ENCODE measurements at places on chromosomes 16 and 17.
A peak's percentile ranks its signal among the peaks of the same experiment; 100 is the strongest.

DNA sequence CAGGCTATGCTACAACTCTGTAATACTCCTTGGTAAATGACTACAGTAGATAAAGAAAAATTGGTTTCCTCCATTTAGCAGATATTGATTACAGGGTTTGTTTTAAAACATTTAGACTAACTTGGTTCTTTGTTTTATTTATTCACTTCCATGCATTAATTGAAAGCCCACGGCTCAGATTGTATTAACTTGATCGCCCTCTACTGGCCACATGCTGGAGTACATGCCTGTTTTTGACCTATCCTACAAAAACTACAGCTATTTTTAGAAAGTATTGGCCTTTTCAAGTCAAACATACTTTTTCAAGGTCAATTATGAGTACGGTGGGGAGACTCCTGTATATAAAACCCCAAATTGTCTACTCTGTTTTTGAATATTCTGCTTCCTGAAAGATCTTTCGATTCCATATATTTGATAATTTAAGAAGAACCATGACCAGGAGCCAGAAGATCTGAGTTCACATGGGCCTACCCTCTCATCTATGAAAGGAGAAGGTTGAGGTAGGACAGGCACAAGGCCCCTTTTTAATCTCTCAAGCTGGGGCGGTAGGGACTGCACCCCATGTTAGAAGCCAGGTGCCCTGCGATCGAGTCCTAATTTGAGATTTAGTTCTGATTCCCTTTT, 51.8 kb downstream of the CA10 start:
- peak; percentile 53 for DNase-seq

DNA sequence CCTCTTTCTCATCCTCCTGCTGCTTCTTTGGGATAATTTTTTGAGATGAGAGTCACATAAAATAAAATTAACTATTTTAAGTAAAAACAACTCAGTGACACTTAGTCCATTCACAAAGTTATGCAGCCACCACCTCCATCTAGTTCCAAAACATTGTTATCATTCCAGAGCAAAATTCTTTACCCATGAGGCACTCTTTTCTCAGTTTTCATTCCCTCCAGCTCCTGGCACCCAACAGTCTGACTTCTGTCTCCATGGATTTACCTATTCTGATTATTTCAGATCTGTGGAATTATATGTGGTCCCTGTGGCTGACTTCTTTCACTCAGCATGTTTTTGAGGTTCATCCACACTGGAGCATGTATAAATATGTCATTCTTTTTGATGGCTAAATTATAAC, 239.9 kb upstream of the DYNLRB2 start:
- peak; percentile 20 for DNase-seq

DNA sequence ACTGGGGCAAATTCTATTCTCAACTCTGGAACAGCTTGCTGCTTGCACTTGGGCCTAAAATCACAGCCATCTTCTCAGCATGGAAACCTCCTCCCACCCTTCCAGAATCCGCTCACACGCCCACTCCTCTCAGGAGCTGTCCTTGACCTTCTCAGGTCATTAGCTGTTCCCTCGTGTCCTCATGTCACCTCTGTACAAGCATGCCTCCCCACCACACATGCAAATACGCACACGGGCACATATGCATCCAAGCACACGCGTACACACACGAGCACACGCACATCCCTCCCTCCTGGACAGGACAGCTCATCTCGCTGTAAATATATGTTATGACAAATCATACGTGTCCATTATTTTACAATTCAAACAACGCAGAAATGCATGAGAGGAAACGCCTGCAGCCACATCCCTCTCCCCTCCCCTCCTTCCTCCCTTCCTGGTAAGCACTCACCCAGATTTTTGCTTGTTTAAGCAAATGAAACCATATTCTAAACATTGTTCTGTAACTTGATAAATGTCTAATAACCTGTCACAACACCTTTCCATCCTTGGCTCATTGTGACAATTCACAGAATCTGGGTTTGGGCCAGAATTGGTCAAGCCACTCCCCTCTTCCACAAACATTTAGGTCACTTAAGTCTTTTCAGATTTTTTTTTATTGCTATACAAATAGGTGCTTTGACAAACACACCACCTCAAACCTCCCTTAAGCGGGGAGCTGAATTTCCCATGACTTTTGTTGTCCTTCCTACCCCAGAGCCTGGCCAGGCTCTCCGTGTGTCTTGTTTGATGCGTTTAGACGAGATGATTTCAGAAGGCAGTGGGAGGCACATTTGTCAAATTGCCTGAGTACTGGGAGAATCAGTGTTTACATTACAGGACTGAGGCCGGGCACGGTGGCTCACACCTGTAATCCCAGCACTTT, 41.7 kb downstream of the DNAH17 start:
- peak; percentile 94 for DNase-seq

DNA sequence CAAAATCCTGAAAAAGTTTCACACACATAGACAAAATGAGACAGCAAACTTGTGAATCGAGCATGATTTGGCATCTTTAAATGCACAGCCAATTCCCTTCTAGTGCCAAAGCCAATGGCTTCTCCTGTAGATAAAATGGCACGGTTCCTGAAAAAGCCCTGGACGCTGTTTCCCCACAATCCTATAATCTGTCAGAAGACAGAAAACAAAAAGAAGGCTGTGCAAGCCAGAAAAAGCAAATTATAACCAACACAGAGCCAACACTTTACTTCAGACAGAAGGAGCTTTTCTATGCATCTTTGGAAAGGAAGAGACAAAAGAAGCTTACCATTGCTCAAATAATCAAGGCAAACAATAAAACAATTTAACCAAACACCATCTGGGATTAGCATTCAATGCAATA, 23.8 kb downstream of the FAM222B start:
- DNase-seq: no peak

- DNase-seq: no peak
Observed at GRCh38 chr16:66188917-66189725, 177.4 kb upstream of the CDH5 start.

GRCh38 chr16:69833357-69834282, 71.5 kb downstream of the WWP2 start:
- no peak for DNase-seq

GRCh38 chr16:5069048-5069447, 2.6 kb upstream of the ALG1 start:
- no peak for DNase-seq

GRCh38 chr16:27851586-27851985, 211.9 kb downstream of the GSG1L start:
- no peak for DNase-seq

- DNase-seq: no peak
Observed at GRCh38 chr17:47989159-47989558, 18.2 kb downstream of the CDK5RAP3 start.

- DNase-seq: no peak
Observed at GRCh38 chr16:11605891-11606290, 19.2 kb upstream of the LITAF start.

DNA sequence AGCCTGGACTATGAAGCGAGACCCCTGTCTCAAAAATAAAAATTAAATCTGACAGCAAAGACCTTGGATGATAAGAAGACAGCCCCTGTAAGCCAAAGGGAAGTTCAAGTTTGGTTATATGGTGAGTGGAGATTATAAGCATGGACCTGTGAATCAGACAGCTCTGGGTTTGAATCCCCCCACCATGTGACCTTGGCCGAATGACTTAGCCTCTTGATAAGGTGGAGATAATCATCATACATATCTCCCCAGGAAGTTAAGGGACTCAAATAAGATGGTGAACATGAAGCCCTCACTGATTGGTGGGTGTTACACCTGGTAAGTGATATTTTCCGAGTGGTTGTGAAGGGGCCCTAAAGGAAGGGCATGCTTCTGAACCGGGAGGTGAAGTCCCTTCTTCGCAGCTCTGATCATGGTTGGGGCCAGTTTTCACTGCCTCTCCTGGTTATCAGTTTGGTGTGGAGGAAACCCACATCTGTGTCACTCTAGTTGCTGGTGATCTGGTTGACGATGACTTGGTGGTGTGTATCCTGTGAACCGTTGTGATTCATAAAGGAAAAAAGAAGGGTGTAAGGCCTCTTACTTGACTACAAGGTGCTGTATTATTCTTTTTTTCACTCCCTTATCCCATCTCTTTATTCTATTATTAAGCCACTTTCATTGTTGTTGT, 61.7 kb upstream of the CLEC18A start:
- no peak for DNase-seq

- DNase-seq: no peak
Observed at GRCh38 chr16:17386229-17386628, 84.5 kb downstream of the XYLT1 start.

DNA sequence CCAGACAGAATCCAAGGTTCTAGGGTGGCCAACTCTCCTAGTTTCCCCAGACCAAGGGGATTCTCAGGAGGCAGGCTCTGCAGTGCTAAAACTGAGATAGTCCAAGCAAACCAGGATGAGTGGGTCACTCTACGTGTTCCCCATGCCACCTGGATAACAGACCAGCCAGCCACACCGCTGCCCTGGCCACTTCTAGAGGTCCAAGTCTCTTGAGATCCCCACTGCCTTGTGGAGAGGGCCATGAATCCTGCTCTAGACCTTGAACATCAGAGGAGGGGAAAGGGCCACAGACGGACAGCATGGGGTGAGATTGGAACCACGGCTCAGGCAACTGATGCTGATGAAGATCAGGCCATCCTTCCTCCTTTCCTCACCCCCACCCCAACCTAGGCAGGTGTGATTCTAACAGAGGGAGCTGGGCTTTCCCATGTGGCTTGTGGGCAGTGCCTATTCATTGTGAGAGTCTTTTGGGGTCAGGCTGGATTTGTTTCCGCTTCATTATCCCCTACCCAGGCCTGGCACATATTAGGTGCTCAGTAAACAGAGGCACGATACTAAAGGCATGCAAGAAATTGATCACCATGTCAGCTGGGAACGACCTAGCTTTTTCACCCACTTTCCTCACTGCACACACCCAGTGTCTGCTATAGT, 16.8 kb upstream of the TVP23A start:
- no peak for DNase-seq

DNA sequence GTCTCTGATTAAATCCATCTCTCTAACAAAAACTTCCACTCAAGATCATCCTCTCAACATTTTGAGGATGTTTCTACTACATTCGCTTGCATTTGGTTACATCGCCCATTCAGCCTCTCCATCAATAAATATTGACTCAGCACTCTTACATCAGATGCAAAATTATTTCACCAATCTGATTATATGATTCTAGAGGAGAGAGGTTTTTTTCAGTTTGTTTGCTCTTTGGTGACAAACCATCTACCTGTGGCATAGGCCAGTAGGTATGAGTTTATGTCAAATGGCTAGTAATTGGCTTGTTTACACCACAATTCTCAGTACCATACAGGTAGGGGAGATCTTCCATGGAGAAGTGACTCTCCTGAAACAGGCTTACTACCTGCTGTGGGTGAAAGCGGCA, 52.3 kb downstream of the TOX3 start:
- DNase-seq: no peak

DNA sequence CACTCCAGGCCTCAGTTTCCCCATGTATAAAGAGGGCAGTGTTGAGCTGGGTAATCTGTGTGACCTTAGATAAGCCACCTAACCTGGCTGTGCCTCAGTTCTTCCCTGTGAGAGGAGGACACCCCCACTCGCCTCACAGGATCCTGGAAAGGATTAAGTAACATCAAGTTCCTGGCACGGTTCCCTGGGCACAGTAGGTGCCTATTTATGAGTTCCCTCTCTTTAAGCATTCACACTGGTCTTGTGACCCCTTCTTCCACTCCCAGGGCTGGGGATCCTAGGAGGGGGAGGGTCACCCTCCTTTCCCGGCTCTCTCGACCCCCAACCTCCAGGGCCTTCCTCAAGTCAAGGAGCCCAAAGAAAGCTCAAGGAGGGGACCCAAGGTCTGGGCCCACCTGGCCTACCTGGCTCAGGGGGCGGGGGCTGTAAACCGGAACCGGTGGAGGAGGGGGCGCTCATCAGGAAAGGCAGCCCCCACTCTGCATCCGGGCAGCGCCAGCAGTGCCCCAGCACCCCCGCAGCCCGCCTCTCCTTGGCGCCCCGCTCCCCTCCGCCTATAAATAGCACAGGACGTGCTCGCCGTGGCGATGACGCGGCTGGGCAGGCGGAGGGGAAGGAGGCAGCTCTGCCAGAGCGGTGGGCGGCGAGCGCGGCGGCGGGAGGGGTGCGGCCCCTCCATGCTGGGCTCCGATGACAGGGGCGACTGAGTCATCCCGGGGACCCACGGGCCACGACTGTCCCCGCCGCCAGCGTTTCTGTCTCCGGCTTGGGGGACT, 9.4 kb downstream of the RPL19 start:
- peak; percentile 57 for DNase-seq

DNA sequence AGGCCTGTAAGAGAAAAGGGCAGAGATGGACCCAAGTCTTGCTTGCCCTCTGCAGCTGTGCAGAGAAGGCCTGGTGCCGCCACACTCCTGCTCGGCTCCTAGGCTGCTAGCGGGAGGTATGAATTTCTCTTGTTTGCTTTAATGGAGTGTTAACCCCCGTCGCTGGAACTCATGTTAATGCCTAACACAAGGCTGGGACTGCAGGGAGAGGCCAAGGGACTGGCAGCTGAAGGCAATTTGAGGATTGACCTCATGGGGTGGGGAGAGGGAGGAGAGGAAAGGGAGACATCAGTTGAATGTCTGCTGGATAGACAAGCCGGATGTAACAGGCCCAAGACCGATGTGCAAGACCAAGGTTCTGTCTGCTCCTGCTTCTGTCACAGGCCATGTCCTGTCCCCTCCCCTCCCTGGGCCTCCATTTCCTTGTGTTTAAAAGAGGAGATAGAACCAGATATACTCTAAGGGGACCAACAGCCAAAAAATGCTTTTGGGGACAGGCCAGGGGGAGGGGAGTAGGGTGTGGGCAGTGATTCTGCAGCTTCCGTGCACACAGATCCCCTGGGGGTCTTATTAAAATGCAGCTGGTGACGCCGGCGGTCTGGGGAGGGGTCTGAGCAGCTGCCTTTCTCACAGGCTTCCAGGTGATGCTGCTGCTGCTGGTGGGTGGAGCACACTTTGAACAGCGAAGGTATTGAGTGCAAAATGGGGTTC, 46.7 kb upstream of the TBX2 start:
- DNase-seq: no peak

GRCh38 chr17:49925921-49926320, 43.1 kb upstream of the DLX4 start:
- DNase-seq: no peak

DNA sequence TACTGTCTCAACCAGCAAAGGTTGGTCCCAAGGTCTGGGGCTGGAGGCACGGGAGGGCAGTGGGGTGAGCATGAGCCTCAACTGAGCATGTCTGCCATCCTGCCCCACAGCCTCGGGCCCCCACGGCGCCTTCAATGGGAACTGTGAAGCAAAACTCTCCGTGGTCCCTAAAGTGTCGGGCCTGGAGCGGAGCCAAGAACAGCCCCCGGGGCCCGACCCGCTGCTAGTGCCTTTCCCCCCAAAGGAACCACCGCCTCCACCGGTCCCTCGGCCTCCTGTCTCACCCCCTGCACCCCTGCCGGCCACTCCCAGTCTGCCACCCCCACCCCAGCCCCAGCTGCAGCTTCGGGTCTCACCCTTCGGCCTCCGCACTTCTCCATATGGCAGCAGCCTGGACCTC, 4.2 kb downstream of the FBRS start:
- DNase-seq: no peak

DNA sequence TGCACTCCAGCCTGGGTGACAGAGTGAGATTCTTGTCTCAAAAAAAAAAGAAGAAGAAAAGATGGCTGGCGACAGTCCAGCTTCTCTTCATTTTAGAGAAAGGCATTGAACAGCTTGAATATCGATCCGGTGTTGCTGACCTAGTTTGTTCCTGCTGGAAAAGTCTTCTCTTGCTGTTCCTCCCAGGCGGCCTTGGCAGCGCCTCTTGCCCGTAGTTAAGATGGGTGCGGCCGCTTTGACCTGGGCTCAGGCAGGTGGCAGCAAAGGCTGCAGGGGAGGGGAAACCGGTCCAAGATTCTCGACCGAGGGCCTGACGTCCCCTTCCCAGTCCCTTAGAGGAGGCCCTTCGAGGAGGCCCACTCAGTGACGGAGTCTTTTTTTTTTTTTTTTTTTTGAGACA, 3.8 kb upstream of the ZNF764 start:
- DNase-seq: no peak
